ENCODE measurements at places on chromosomes 2 and 18.

DNA sequence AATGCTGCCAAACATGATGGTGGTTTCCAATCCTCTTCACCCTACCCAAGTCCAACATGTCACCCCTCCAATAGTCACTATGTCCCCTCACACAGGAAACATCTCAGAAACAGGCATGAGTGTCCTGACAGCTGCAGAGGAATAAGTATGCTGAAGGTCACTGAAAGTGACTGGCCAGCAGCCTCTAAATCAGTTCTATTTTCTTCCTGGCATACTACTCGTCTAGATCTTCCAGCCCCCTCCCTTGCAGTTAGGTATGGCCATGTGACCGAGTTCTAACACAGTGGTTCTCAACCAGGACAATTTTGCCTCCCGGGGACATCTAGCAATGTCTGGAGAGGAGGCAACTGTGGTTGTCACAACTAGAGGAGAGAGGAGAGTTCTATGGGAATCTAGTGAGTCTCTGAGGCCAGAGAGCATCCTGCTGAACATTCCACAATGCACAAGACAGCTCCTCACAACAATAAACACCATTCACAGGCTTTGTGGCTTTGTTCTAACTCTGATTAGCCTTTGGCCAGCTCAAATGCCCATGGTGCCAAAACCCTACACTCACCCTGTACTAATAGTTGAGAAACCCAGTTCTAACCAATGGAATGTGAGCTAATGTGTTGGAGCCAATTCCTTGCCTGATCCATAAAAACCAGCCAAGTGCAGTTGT lies 12.6 kb upstream of the ID2 start:
- DNase-seq = no peak

DNA sequence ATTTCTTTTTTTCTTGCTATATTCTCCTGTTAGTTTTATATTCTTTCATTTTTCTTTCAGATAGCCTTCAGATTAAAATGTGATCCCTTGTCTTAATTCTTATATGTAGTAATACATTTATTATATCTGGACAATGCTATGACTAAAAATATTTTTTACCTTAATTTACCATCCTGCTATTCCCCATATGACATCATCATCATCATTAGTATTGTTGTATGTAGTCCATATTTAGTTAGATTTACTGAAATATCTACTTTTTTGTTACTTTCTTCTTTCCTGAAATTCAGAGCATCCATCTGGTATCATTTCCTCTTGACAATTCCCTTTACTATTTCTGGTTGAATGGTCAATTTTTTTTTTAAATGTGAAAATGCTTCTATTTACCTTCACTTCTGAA lies 951.6 kb upstream of the POU3F3 start:
- DNase-seq = no peak

- no peak for DNase-seq
These were observed 11.1 kb downstream of the SCN3A start for GRCh38 chr2:165192729-165193128.

DNA sequence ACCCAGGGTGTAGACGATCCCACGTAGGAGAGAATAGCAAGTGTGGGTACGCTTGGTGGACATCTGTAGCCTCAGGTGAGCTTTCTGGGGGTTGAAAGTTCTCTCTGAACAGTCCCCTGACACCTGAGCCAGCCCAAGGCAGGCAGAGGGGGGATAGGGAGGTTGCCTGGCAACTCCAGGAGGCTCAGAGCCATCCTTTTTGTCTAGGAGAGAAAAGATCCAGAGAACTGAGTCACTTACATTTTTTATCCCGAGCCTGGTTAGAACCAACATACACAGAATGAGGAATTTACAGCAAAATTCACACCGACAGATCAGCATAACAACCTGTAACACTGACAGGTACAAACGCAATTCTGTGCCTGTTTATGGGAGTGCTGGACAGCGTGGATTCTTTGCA lies 113.2 kb downstream of the SH3BP4 start:
- DNase-seq = no peak

Measured in head of caudate nucleus (tissue), 42 donors.